Right atrium auricular region (tissue), 2 donors: ENCODE measurements at places on chromosomes 5 and 9. TPM values are rescaled to one million over a fixed set of nuclear protein-coding genes. Genes with fewer than 3 reads are reported as not detected.

ZNF366 gene
- 9.0 TPM for total RNA-seq

HAVCR2 gene
- 3.7 TPM for total RNA-seq

GRCh38 chr5:56088967-56089829 lies 94.4 kb upstream of the IL6ST start:
- H3K4me3 ChIP-seq: no peak overlapping the region
- H3K36me3 ChIP-seq: no peaks in the 10 kb centered on the region
- no peaks in the 10 kb centered on the region for H3K4me1 ChIP-seq

DNM1 gene
- total RNA-seq: 3.9 TPM

DNA sequence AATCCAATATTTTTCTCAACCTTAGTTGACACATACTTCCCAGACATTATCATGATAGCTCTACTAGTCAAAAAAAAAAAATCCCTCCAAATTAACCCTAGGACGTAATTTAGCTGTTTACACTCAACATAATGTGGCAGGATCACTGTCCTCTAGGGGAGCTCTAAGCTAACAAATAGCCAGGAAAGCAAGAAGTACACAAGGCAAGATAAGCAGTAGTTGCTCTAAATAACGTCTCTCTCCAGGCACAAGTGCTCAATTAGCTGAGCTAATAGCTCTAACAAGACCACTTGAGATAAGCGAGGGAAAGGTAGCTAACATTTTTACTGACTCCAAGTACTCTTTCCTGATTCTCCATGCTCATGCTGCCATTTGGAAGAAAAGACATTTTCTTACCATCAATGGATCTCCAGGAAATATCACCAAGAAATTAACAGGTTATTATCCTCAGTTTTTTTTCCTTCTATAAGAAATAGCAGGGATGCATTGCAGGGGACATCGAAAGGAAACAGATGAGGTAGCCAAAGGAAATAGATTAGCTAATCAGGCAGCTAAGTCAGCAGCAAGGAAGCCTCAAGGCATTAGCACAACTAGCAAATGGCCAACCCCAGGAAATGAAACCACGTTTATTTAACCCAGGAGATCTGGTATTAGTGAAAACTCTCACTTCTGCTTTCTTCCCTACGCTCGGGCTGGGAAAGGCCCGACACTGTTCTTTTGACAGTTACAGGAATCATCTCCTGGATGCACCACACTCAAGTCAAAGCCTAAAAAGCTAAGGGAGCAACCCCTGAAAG lies 614.1 kb downstream of the PTPRD start:
- no peak for DNase-seq
- H3K4me1 ChIP-seq: no peaks in the 10 kb centered on the region
- no peak overlapping the region for H3K4me3 ChIP-seq
- no peaks in the 10 kb centered on the region for H3K27me3 ChIP-seq
- no peak overlapping the region for H3K27ac ChIP-seq
- no peaks in the 10 kb centered on the region for H3K36me3 ChIP-seq

GRCh38 chr5:59829386-59829785 lies 64.1 kb downstream of the PDE4D start:
- no peak for DNase-seq
- no peaks in the 10 kb centered on the region for H3K36me3 ChIP-seq
- no peaks in the 10 kb centered on the region for H3K4me1 ChIP-seq
- H3K4me3 ChIP-seq: no peak overlapping the region

DNA sequence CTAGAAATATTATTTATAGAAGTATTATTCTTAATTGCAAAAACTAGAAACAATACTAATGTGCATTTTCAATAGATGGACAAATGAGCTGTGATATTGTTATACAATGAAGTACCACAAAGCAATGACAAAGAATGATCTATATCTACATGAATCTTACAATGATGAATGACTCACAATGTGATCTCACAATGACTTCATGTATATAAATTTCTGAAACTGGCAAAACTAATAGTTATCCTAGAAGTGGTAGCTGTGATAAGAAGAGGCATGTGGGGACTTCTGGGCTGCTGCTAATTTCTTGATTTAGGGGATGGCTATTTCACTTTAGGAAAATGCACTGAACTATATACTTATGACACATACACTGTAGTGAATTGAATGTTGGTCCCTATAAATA lies 396.0 kb upstream of the ZNF608 start:
- no peak overlapping the region for H3K4me3 ChIP-seq
- no peaks in the 10 kb centered on the region for H3K36me3 ChIP-seq
- DNase-seq: no peak
- no peaks in the 10 kb centered on the region for H3K27me3 ChIP-seq
